ENCODE measurements at places on chromosomes 1 and 21. TPM values are rescaled to one million over a fixed set of nuclear protein-coding genes. Genes with fewer than 3 reads are reported as not detected.
A peak's percentile ranks its signal among the peaks of the same experiment; 100 is the strongest.

LCE3D gene
- not detected for polyA plus RNA-seq

MNDA gene
- polyA plus RNA-seq = 4.1 TPM

EXTL1 gene
- 2.0 TPM for polyA plus RNA-seq

ACTL8 gene
- not detected for polyA plus RNA-seq

OR6N2 gene
- not detected for polyA plus RNA-seq

ANKRD34A gene
- polyA plus RNA-seq = 0.65 TPM

UBXN10 gene
- polyA plus RNA-seq = 5.6 TPM

FCRL1 gene
- 0.27 TPM for polyA plus RNA-seq

FAM131C gene
- polyA plus RNA-seq = 1.0 TPM

TMEM54 gene
- polyA plus RNA-seq = 13.1 TPM

UMODL1 gene
- not detected for polyA plus RNA-seq

ENAH gene
- polyA plus RNA-seq = 108 TPM

DNA sequence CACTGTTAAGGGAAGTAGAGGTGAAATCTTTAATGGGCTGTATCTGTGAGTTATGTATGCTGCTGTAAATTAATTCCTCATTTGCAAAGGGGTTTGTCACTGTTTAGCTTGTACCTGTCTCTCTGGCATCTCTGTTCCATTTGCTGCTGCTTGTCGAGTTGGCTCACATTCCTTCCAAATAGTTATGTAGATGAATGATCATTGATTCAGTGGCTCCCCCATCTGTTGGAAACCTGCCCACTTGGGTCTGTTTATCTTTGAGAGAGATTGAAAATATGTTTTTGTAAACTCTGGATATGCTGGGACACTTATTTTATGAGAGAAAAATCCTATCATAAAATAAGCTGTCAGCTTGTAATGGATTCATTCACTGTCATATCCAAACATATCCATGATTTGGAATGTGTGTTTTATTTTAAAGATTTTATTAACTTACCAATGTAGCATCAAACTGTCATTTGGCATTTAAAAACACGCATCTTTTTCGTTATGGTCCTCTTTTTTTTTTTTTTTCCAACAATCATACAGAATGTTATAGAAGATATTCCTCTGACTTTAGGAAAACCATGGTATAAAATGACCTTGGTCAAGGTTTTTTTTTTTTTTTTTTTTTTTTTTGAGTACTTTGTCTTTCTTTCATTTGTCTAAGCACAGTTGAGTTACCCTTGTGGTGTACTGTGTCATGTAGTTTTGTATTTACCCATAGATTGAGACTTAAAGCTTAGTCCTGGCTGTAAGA is 3.5 kb downstream of the RYR2 start:
- no peak for DNase-seq

GRCh38 chr1:61973100-61973837 is 221.4 kb upstream of the L1TD1 start:
- DNase-seq = no peak

DNA sequence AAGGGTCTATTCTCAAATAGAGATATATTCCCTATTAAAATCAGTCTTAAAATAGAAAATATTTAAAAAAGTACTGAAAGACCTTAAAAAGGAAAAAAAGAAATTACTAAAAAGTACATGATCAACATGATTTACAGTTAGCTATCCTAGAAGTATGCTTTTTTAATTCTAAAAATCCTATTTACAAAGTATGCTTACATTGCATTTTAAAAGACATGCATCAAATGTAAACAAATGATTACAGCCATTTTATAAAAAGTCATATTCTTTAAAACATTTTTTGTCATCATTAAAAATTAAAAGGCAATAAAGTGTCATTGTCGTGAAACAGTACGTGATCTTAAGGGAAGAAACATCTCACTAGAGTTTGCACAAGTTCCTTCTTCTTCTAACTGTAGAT is 7.9 kb upstream of the C1orf52 start:
- no peak for DNase-seq

- no peak for DNase-seq
Measured at GRCh38 chr1:64440183-64440826, 29.6 kb upstream of the CACHD1 start.

DNA sequence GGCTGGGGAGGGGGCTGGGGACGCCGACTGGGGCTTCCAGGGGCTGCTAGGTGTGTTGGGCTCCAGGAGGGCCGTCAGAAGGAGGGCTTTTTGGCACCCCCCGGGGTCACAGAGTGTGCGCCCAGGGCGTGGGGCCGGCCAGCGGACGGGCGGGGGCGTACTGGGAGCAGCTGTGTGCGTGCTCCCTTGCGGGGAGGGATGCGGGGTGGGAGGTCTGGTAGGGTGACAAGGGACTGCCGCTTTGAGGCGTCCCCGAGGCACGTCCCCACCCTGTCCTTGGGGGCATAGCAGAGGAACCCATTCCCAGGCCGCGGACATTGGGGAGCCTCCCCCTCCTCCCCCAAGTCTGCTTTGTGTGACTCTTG is 1.1 kb downstream of the FOXO6 start:
- DNase-seq = no peak

DNA sequence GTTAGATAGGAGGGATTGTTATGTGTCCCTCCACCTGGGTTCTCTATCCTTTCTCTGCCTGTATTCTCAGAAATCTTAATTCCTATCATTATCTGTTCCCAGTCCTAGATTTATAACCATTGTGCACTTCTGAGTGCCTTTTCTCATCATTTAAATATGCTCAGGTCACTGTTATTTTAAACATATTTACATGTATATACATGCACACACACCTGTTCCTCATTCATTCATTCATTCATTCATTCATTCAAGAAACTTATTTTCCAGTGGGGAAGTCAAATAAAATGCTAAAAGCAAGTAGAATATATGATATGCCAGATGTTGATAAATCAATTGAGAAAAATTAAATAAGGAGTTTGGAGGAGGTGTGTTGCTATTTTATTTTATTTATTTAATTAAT is 110.3 kb downstream of the NEK7 start:
- DNase-seq = no peak

- DNase-seq = no peak
Measured at GRCh38 chr21:32812035-32812434, 40.5 kb upstream of the PAXBP1 start.

DNA sequence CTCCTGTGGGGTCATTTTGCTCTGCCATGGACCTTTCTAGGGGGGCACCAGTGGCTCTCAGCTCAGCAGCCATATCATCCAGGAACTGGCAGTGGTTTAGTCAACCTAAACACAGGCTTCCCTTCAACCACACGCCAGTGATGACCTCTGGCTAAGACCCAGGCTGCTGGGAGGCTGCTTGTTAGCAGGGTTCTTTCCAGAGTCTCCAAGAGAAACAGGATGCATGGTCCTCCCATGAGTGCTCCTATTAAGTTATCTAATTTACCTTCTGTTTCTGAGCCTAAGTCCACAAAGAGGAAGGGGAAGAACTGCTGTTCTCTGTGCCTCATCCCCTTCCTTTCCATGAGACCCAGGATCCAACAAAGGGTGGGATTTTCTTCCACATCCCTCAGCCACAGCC is 137.3 kb upstream of the PLXNA2 start:
- DNase-seq = no peak

GRCh38 chr1:41868241-41868998 is 50.3 kb downstream of the HIVEP3 start:
- no peak for DNase-seq

DNA sequence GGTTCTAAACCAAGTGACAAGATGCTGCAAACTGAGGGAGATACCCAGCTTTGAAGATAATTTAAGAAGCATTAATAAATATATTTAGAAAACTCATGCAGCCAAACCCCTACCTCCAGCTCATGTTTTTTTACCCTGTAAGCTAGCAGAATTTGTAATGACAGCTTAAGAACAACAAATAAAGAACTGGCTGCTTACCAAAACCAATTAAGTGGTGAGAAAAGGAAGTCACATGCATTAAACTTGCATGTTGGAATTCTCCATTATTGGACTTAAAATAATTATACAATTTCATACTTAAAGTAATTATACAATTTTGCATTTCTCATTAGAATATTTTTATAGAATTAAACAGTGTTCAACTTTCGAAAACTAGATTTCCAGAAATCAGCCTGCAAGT is 75.6 kb upstream of the CNIH3 start:
- DNase-seq = no peak

- DNase-seq = no peak
Measured at GRCh38 chr1:110152133-110152785, 2.0 kb downstream of the SLC6A17 start.

DNA sequence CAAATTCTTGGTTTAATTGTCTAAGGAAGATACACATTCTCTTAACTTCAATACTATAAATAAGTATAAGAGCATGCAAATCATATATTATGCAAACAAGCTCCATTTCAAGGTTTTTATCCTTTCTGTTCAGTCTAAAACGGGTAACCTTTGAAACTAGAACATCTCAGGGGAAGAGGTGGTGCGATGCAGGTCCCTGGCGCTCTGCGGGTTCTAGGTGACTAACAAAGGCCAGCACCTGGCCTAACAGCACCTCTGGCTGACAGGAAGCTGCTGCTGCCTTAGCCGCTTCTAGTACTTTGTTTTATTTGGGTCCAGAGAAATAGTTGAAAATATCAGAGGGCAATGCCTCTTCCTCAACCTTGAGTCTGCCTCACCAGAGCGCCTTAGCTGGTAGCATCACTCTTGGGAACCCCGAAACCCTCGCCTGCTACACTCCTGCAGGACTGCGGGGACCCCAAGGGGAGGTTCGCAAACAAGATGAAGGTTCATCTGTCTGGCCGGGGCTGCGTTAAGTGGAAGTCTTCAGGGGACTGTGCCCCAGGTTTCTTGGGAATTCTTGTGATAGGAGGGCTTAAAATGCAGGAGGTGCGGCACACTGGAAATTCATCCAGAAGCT is 45.5 kb downstream of the PRDM15 start:
- DNase-seq = no peak

- DNase-seq = no peak
Measured at GRCh38 chr1:108504447-108504846, 54.3 kb downstream of the NBPF6 start.

DNA sequence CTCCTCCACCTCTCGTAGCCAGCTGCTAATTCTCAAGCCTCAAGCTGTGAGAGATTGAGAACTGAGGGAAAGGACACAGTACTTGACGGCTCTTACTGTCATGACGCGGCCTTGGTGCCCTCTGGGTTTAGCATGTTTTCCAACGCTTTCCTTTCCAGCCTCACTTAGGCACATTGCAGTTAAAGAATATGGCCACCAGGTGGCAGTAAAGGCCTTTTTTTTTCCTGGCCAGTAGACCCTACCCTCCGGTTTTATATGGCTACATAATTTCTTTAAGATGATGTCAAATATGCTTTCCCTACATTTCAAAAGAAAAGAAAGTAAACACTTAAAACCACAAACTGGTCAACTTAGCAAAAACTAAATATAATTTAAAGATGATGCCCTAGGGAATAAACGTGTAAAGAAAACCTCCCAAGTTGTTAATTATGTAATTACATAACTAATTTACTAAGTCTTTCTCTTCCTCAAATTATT is 56.8 kb upstream of the PRDX6 start:
- peak; percentile 73 for DNase-seq

DNA sequence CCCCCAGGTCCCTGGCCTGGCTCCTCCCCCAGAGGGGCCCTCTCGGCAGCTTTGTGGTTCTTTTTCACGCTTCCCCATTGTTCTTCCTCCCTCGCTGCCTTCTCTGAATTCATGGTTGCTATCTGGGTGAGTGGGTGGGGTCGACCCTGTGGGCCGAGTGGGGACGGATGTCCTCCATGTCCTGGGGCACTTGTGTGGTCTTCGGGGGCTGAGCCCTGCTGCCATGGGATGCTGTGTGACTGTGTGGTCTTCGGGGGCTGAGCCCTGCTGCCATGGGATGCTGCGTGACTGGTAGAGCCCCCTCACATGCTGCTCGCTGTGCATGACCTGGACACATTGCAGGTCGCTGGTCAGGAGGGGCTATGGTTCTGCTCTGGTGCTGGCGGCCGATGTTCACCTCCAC is 21.6 kb upstream of the DIP2A start:
- DNase-seq = no peak

GRCh38 chr1:165857046-165857801 is 29.8 kb downstream of the UCK2 start:
- no peak for DNase-seq

- no peak for DNase-seq
Measured at GRCh38 chr1:248421384-248421783, 18.5 kb downstream of the OR2T1 start.

DNA sequence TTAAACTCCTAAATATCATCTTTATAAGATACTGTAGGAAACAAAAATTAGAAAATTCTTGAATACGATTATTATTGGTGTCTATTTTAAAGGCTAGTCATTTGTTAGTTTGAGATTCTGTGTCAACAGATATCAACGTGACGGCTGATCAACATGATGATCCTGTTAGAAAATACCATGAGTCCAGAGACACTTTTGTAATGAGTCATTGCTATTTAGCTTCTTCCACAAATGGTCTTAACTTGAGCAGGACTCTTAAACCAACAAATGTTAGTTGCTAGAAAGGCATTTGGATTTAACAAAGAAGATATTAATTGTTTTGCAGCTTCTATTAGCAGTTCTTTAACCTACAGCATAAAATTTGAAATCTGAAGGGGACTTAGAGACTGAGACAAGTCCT is 131.2 kb downstream of the TGFB2 start:
- DNase-seq = no peak

DNA sequence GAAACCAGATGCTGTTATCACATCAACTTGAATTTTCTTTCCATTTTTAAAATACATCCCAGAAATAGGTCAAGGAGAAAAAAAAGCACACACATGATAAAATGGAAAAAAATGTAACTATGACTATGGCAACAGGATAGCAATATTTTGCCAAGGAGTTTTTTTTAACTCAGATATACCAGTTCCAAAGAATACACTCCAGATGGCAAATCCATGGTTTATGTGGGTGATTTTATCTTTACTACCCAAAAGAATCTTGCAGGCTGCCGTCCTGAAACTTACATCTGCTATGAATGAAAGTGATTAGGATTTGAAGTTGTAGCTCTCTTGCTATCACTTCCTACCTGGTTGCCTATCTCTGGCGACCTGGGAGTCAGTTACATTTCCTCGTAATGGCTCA is 91.0 kb upstream of the PLPPR4 start:
- no peak for DNase-seq

- DNase-seq = no peak
Measured at GRCh38 chr1:198529414-198529813, 11.1 kb downstream of the ATP6V1G3 start.

- DNase-seq = no peak
Measured at GRCh38 chr1:64845831-64846425, 101.1 kb downstream of the RAVER2 start.

All from left renal cortex interstitium (tissue), 4 donors.